Stimulated activated CD4-positive, alpha-beta T cell treated with anti-CD3 and anti-CD28 coated beads, Interleukin-4, amount 100 ng/mL, for 4 hours (primary cell): ENCODE measurements at places on chromosomes 2 and 18.

- no peak for DNase-seq
Measured at GRCh38 chr2:1757567-1757966, 13.3 kb upstream of the PXDN start.

- DNase-seq = no peak
Measured at GRCh38 chr2:173354582-173355131, at the start of gene CDCA7. TSS of gene CDCA7 (plus strand) at chr2:173354872. CDS start at chr2:173354964, 92 bp downstream.

- DNase-seq = no peak
Measured at GRCh38 chr2:46304635-46305034, 7.4 kb downstream of the EPAS1 start.

GRCh38 chr2:233288663-233289062 lies 19.0 kb upstream of the SAG start:
- DNase-seq = no peak

- DNase-seq = peak; percentile 15
Measured at GRCh38 chr2:10042301-10043161, 819 bp upstream of the KLF11 start.

DNA sequence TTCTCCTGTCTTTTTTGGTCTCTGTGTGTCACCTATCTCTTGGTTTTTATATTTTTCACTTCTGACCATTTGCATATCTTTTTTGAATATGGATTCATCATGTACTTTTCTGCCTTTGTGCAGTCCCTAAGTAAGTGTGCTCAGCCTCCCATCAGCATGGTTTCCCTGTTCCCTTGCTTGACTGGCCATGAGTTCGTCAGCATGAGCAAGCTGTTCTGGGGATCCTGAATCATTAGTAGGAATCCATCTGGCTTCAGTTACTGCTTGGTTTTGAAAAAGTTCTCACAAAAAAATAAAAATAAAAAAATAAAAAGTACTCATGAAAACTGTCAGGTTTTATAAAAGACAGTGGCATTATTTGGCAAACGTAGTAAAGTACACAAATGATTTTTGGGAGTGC lies 144.1 kb downstream of the NCOA1 start:
- no peak for DNase-seq

DNA sequence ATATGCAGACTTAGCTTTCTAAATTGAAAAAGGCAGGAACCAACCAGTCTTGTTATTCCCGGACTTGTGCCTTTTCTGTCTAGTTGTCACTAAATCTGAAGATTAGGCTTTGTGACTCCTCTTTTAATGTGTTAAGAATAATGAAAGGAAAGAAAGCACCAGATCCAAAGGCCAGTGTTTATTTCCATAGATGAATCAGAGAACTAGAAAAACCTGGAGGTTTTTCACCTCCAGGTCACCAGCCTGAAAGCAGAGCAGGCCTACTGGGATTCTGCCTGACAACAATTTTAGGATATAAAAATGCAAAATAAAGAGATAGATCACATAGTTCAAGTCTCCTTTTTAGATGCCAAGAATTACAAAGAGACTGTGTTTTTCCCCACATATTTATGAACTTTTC lies 160.4 kb downstream of the GULP1 start:
- no peak for DNase-seq

GRCh38 chr2:191995285-191995684 lies 148.4 kb upstream of the CAVIN2 start:
- DNase-seq = no peak

- DNase-seq = no peak
Measured at GRCh38 chr2:181374781-181375675, 82.2 kb upstream of the ITGA4 start.

- DNase-seq = no peak
Measured at GRCh38 chr18:6249170-6249569, 165.5 kb downstream of the L3MBTL4 start.

- DNase-seq = no peak
Measured at GRCh38 chr18:55252053-55252675, 292.9 kb upstream of the CCDC68 start.

- no peak for DNase-seq
Measured at GRCh38 chr2:129734343-129735034, 245.0 kb upstream of the RAB6C start.

GRCh38 chr2:228681426-228681825 lies 499.9 kb upstream of the SPHKAP start:
- no peak for DNase-seq

DNA sequence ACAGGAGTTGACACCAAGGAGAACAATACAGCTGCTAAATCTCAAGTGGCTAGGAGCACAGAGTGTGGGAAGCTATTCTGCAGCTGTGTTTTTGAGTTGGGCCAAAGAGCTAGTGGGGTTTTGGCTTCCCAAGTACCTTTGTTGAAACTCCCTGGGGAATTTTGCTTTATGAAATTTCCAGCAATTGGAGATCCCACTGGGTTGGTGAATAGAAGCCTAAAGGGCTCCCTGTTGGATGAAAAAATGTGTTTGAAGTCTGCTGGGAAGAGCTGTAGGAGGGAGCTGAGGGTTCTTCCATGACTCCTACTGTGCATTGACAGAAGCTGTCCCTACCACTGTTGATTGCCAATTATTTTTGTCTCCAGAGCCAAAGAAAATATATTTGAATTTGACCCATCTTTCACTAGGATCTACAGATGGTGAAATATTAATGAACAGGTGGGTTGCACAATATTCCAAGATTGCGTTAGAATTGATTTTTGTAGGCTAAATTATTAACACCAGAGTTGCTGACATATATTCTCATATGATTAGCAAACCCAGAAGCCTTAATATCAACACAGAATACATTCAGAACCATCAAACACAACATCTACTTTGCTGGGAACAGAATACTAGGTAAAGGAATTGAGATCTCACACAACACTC lies 95.4 kb upstream of the CYP1B1 start:
- no peak for DNase-seq

GRCh38 chr2:230870544-230871360 lies 6.0 kb downstream of the ITM2C start:
- no peak for DNase-seq

- DNase-seq = no peak
Measured at GRCh38 chr2:204260901-204261300, 284.4 kb upstream of the PARD3B start.

DNA sequence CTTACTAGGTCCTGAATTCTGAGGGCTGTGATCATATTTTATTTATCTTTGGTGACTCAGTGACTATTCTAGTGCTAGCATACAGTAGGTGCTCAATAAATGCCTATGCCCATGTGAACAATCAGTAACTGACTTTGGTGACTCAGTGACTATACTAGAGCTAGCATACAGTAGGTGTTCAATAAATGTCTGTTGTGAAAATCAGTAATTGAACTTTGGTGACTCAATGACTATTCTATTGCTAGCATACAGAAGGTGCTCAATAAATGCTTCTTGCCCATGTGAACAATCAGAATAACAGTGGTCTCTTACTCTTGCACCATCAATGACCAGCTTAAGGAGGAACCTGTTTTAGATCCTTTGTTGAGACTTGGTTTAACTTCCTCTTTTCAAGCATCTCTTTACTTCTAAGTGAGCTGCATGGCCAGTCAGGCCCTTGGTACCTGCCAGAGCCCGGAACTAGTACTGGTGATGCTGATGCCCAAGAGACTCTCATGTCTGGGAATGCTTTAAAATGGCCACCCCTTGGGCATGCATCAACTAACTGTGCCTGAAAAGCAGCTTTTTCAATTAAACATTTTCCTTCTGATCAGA lies 214.9 kb upstream of the SPRED2 start:
- DNase-seq = no peak

DNA sequence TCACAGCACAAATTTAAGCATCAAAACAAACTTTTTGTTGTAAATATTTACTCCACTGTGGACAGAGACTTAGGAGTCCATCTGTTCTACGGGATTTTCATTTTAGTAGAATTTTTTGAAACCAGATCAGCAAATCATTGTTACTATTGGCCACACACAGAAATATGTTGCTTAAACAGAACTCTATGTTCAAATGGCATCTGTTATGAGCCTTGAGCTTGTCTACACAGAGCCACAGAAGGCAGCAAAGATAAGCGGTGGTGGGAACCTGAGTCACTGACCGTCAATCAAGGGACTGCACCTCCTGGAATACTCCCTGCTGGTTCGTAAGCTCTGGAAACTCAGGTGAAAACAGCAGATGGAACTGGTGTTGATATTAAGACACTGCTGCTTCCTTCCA lies 156.8 kb downstream of the TMEM200C start:
- DNase-seq = no peak

DNA sequence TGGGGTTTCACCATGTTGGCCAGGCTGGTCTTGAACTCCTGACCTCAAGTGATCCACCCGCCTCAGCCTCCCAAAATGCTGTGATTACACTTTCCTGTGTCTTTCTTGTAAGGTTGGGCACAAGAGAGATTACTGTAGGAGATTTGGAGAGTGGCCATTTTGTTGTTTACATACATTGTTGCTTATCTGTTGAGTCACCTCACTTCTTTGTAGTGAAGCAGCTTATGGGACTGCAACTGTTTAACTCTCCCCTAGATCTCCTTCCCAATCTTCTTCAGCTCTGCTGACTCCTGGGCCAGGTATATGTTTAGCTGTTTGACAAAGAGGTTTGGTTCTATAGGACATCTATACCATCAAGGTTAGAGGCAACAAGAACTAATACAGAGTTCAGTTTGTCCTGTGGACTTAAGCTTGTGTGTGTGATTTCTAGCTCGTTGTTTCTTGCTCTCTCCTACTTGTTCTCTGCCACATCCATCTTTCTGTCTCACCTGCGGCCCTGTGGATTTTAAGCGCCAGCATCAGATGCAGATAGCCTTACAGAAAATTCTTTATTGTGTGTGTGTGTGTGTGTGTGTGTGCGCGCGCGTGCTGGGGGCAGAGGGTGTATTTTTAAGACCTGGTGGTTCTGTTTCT lies 95.4 kb downstream of the HAUS1 start:
- DNase-seq = no peak

GRCh38 chr2:109284826-109285225 lies 155.8 kb downstream of the SH3RF3 start:
- no peak for DNase-seq

- no peak for DNase-seq
Measured at GRCh38 chr2:234313558-234313957, 183.3 kb downstream of the ARL4C start.

- DNase-seq = no peak
Measured at GRCh38 chr2:180959787-180960186, 20.6 kb upstream of the UBE2E3 start.

DNA sequence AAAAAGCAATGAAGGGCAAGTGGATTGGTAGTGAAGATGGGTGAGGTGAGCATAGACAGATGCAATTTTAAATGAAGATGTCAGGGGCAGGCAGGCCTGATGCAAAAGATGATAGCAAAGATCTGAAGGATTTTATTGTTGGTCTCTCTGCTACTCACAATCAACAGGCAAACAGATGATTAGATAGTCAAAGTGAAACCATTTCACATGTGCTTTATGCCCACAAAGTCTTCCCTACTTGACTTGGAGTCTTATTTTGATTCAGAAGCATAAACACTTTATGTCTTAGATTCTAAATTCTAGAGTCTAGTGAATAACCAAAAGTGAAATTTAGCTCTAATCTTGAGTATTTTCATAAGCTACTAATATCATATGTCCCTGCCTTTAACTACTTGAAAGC lies 153.8 kb upstream of the HNRNPA3 start:
- no peak for DNase-seq

DNA sequence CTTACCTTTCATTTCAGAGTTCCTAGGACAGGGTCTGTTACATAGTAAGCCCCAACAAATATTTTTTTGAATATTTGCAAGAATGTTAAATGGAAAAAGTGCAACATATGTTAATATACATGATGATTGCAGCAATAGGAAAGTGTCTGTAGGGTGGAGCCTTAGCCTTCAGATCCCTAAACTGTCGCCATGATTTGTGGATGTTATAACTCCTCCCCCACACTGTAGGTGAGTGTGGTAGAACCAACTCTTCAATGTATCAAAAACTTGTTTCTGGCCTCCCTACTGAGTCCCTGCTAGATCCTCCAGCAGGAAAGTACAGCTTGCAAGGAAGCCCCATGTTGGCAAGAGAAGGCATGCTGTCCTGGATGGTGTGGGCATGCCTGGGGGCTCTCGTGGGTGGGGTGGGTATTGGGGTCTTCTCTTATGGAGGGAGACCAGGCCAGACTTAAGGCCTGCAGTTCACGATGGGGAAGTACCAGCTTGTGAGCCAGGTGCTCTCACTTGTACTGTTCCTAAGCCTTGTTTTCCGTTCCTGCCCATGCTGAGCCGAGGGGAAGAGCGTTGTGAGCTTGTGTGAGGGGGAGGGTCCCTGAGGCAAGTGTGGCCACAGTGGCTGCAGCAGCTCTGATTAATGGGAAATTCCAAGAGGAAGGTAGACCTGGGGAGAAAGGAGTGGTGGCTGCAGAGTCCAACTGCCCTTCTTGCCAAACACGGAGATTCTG lies 11.4 kb downstream of the FHOD3 start:
- DNase-seq = no peak

DNA sequence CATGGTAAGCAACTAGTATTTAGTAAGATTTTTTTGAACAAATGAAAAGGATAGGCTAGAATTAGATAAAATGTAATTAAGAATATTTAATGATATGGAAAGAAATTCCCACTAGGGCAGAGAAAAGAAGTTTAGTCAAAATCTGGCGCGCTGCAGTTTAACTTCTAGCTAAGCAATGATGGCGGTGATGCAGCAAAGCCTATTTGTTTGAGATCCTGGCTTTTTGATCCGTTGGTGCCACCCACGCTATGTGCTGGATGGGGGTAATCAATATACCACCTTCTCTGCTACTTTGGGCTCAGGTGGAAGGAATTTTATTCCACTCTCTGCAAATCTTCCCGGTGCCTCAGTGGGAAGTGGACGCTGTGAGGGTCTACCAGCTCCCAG lies 421 bp upstream of the FAM171B start:
- DNase-seq = no peak

- no peak for DNase-seq
Measured at GRCh38 chr2:64972876-64973275, 16.3 kb upstream of the SLC1A4 start.

GRCh38 chr18:36415171-36415570 lies 117.7 kb downstream of the FHOD3 start:
- DNase-seq = no peak

DNA sequence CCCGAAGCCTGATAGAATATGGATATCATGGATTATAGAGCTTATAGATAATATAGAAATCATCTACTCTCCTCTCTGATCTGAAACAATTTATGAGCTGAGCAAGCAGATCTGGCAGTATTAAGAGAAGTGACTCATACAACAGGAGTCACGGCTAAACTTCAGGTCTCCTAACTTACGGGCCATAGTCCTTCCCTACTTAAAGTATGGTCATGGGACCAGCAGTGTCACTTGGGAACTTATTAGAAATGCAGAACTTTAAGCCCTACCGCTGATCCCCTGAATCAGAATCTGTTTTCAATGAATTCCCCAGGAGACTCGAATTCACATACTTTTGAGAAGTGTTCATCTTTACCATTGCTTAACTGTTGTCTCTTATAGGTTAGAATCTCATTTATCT lies 195.7 kb upstream of the FANCL start:
- DNase-seq = no peak

DNA sequence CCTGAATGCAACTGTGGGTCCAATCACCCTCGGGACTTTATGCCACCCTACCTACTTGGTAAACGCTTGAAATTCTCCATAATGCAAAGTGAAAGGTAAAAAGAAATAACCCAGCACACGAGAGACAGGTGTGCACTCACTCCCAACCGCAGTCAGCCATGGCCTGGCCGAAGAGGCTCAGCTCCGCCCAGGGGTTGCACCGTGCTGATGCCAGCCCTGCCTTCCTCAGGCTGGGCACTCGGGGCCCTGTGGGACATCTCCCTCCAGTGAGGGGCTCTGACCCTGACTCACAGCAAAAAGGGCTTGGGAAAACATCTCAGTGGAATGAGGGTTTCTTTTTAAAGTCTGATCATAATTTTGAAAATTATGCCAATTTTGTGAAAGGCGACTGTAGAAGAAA lies 13.3 kb downstream of the SLC66A2 start:
- no peak for DNase-seq
